ENCODE measurements at places on chromosomes 5 and 9. TPM values are rescaled to one million over a fixed set of nuclear protein-coding genes. Genes with fewer than 3 reads are reported as not detected.

DNA sequence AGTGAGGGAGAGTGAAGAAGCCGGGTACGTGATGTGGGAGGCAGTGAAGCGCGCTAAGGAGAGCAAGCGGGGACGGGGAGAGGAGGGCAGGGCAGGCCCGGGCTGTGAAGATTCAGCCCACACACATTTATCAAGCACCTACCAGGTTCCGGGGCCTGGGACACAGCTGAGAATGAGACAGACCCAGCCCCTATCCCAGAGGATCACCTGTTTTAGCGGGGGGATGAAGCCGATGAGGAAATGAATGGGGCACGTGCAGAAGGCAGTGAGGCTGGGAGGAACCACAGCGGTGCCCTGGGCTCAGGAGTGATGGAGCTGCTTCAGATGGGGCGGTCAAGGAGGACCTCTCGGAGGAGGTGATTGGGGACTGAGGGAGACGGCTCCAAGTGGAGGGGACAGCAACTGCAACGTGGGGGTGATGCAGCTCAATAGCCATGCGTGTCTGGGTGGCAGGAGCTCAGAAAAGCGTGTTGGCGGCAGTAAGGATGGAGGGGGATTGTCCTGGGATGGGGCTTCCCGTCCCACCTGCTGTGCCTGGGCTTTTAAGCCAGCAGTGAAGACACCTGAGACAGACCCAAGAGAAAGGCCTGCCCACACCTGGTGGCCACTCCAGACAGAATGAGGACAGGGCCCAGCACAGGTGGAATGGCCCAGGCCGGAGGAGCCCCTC, 77.5 kb upstream of the UNC5A start:
- DNase-seq, result no peak

GRCh38 chr9:69582544-69583297, 89.5 kb downstream of the APBA1 start:
- peak; percentile 41 for DNase-seq

GRCh38 chr5:138712791-138713190, 40.4 kb upstream of the CTNNA1 start:
- no peak for DNase-seq

GRCh38 chr9:69623276-69623675, 48.9 kb downstream of the APBA1 start:
- DNase-seq, result no peak

GRCh38 chr9:126587187-126588185, 26.2 kb upstream of the LMX1B start:
- DNase-seq, result no peak

DNA sequence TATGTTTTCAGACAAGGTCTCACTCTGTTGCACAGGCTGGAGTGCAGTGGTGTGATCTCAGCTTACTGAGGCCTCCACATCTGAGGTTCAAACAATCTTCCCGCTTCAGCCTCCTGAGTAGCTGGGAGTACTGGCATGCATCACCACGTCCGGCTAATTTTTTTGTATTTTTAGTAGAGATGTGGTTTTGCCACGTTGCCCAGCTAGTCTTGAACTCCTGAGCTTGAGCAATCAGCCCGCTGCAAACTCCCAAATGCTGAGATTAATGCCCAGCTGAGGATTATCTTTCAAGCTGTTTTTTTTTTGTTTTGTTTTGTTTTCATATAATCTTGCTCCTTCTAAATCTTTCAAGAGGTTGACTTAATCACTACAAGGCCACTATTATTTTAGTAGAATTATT, 47.3 kb upstream of the SLC28A3 start:
- DNase-seq, result peak; percentile 40

GRCh38 chr5:37015795-37016666, 139.5 kb downstream of the NIPBL start:
- DNase-seq, result no peak

- no peak for DNase-seq
Measured at GRCh38 chr9:126856326-126856877, 4.0 kb upstream of the ZBTB34 start.

DNA sequence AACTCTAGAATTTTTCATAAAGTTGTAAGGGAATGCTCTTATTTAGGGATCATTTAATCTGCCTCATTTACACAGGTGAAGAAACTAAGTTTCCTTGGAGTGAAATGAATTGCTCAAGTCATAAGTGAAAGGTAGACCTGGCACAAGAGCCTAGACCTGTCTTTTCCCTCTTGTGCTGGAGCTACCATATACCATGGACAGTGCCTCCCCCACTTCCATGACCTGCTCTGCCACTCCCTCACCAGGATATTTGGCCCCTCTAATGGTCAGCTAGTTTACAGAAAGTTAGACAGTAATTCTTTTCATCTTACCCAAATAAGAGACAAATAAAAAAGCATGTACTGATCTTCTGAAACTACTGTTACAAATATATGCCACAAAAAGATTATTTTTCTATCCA, 105.5 kb upstream of the ACO1 start:
- DNase-seq, result no peak

- DNase-seq, result peak; percentile 4
Measured at GRCh38 chr9:92438900-92439526, 14.7 kb upstream of the OMD start.

DNA sequence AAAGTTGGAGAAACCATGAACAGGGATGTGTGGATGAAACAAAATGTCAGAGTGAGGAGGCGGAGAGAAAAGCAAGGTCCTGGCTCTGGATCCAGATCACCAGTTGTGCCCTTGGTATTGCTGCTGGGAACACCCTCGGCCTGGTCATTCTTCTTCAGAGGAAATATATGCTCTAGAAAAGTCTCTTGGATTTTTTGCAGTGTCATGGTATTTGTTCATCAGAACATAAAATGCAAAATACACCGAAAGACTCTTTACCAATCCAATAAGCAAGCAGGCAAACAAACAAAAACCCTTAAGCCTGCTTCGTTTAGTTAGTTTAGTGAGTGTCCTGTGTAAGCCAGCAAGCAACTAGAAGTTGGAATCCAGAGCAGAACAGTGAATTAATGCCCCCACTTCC, 88.7 kb upstream of the CDH6 start:
- no peak for DNase-seq

GRCh38 chr5:134127376-134127861, 12.9 kb downstream of the TCF7 start:
- peak; percentile 64 for DNase-seq

GRCh38 chr5:89168766-89169165, 285.8 kb upstream of the MEF2C start:
- no peak for DNase-seq

- DNase-seq, result no peak
Measured at GRCh38 chr9:126147186-126147935, 179.3 kb upstream of the MVB12B start.

DNA sequence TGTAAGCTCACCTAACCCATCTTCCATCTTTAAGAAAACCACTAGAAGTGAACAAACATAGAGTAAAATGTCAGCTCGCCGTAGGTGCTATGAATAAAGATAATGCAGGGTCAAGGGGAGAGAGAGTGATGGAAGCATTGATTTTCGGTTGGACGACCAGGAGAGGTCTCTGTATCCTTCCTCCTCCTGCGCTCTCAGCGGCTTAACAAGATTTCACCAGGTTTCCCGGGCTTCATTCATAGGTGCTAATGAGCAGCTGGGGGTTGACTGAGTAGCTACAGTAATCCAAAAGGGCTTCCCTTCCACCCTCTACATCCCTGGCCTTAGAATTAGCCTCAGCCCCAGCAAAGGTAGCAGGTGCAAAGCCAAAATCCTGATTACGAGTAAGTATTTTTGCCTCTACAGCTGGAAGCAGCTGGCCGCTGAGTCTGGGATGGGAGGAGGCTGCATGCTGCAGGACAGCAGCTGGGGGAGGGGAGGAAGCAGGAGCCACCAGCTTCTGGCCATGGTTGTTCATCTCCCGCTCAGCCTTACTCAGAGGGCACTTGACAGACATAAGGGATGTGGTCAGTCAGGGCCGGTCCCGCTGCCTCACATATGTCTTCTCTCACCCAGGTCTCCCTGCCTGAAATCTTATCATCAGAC, 112.0 kb upstream of the IL12B start:
- no peak for DNase-seq

DNA sequence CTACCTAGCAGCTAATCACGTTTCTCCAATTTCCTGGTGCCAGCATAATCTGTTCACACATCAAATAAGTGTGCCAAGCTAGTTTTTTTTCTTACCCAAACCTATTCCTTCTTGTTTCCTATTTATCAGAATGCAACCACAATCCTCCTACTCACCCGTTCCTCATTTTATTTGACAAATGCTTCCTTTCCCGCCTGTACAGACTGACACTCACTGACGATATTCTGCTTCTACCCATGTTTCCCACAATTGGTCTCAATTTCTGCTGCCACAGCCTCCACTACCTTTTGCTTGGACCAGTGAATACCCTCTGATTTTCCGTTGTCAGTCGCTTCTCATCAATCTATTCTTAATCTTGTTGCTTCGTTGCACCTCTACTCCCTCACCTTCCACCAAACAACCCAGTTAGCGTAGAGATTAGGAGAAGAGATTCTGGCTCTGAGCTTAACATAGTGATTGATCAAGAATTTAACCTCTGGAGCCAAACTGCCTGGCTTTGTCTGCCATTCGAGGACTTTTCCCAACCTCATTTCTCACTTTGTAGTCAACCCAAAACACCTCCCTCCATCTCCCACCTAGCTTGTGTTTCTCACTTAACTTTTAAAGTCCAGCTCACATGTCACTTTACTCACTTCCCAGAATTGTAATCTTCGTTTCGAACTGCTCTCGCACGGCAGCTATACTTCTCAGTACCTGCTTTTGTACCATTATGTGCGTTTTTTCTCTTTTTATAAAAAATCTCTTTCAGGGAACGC, 729 bp upstream of the TMEM38B start:
- DNase-seq, result peak; percentile 16

GRCh38 chr9:135215571-135216161, 128.2 kb downstream of the OLFM1 start:
- DNase-seq, result peak; percentile 47

GRCh38 chr5:3389471-3390026, 206.1 kb upstream of the IRX1 start:
- peak; percentile 12 for DNase-seq

- DNase-seq, result no peak
Measured at GRCh38 chr5:138471052-138471361, 5.7 kb downstream of the EGR1 start.

- no peak for DNase-seq
Measured at GRCh38 chr5:122702524-122702875, 72.4 kb upstream of the SNX2 start.

DNA sequence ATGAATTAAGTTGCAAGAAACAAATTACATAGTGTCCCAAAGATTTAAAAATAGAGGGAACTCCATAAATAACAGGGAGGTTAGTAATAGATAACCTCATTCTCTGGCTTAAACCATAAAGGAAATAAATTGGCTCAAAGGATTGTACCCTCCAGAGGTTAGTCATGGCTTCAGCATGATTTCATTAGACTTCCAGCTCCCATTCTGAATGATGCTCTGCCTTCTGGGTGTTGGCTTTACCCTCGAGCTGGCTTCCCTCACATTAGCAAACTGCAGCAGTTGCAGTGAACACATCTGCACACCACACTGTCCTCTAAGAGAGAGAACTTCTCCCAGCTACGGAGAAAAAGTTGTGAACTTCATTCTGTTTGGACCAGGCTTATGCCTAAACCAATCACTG, 70.4 kb downstream of the RGS7BP start:
- DNase-seq, result no peak

DNA sequence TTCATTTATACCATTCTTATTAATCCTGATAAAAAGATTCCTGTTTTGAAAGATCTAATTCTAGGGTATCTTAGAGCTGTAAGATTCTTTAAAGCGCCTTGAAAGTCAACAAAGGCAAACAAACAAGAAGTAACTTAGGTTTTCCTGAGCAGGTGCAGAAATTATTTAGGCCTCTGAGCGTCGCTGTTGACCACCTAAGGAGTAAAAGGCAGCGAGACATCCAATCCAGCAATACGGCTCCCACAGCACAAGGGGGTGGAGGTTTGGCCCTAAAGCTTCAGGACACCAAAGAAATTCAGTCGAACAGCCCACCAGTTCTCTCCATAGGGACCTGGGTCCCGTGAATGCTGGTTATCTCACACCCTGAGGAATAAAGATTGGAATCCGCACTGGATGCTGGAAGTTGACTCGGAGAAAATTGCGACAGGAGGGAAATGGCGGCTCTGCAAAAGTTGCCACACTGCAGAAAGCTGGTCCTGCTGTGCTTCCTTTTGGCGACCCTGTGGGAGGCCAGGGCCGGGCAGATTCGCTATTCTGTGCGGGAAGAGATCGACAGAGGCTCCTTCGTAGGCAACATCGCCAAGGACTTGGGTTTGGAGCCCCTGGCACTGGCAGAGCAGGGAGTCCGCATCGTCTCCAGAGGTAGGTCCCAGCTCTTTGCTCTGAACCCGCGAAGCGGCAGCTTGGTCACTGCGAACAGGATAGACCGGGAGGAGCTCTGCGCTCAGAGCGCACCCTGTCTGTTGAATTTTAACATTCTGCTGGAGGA, at the start of gene PCDHGA2:
PCDHGA2 (plus strand) TSS at position 223 of the 769 bp plus-strand sequence.
- no peak for DNase-seq

- DNase-seq, result peak; percentile 64
Measured at GRCh38 chr9:111897601-111898137, 1.1 kb downstream of the UGCG start.

DNA sequence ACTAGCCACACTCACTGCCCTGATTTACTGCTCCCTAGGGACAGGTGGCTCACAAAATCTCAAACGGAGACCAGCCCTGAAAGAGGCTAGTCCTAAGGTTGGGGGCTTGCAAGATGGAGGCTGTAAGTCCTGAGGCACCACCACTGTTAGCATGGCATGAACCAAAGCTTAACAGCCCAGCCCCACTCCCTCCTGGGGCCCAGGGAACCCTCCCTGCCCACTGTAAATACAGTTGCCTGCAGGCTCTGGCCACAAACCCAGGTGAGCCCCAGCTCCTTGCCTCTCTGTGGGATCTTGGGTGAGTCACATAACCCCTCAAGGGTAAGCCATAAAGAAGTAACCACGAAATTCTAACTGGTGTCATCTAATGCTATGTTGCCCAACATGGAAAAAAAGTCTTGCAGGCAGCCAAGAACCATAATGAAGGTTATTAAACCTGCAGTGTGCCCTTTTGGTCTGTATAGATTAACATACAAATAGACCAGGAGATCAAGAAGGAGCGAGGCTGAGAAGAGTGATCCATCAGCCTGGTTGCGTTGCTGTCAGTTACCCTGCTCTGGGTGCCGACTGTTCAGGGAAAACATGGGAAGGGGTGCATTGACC, 1.7 kb upstream of the POMT1 start:
- peak; percentile 98 for DNase-seq

- no peak for DNase-seq
Measured at GRCh38 chr9:132631685-132632084, 38.1 kb downstream of the DDX31 start.

- DNase-seq, result no peak
Measured at GRCh38 chr5:173472784-173473278, 143.6 kb downstream of the BOD1 start.

DNA sequence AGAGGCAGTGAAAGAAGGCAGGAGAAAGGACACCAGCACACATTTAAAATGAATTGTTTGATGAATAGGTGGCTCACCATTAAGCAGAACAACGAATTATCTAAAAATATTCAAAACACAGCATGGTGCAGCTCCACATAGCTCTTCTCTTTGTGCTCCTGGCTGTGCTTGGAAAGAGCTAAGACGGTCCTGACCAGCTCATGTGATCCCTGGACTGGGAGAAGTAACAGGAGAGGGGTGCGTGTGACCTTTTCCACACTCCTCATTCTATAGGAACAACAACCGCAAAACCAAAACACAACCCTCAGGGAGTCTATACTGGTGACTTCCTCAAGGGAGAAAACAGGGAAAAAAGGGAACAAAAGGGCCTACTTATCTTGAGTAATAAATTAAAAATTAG, 140.5 kb downstream of the DIRAS2 start:
- no peak for DNase-seq

Gene PDCD1LG2
- 28.1 TPM for total RNA-seq

Gene SPATA6L
- 0.69 TPM for total RNA-seq

Gene DBH
- total RNA-seq, result not detected

Gene LRRC26
- total RNA-seq, result not detected

Gene SLC6A3
- not detected for total RNA-seq

Gene CAVIN4
- 0.37 TPM for total RNA-seq

Gene LMX1B
- not detected for total RNA-seq

Gene UNC5A
- total RNA-seq, result 0.12 TPM

Measured in M059J (cell line).